ENCODE measurements at places on chromosomes 3 and 15. TPM values are rescaled to one million over a fixed set of nuclear protein-coding genes. Genes with fewer than 3 reads are reported as not detected.
A peak's percentile ranks its signal among the peaks of the same experiment; 100 is the strongest.

- DNase-seq: no peak
These were observed 88.9 kb upstream of the THBS1 start for GRCh38 chr15:39491886-39492490.

GRCh38 chr3:59563966-59564365 is 514.1 kb upstream of the CFAP20DC start:
- DNase-seq: peak; percentile 60

DNA sequence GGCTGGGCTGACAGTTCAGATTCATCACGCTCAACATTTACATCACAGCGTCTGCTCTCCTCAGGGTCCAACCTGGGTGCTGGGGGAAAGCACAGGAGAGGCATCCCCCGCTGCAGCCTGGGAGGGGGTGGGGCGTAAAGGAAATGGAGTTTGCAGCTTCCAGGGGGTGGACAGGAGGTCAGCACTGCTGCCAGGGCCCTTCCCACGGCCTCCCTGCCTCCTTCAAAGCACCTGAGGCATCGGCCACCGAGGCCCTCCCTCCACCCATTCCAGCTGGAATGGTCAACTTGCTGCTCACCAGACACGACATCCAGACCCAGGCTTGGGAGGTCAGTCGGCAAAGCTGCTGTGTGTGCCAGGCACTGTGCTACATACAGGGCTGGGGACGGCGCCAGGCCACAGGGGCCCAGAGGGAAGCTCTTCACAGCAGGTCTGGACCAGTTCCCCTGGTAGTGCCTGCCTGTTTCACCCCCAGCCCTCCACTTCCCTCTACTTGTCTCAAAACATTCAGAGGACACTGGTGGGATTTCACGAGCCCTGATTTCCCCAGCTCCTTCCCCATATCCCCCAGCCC is 120.7 kb downstream of the ANP32A start:
- no peak for DNase-seq

- DNase-seq: no peak
These were observed 1.1 kb downstream of the TBC1D2B start for GRCh38 chr15:78076231-78077052.

GRCh38 chr3:8856071-8856470 is 86.7 kb upstream of the OXTR start:
- DNase-seq: no peak

Gene WDR93
- total RNA-seq: 0.48 TPM

DNA sequence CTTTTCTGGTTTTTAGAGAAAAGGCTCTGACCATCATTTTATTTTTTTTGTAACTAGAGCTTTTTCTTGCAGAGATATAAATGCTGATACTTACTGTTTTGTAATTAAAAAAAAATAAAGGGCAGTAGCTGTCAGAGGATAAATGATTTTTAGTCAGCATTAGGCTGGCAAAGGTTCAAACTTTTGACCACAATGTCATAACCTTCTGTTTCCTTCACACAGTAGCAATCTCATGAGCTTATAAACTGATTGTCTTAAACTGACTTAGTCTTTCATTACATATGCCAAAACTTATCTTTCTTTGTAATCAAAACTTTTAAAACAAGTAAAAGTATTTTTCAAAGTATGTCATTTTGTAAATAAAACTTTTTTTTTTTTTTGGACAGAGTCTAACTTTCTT is 841.9 kb downstream of the OTOL1 start:
- peak; percentile 6 for DNase-seq

DNA sequence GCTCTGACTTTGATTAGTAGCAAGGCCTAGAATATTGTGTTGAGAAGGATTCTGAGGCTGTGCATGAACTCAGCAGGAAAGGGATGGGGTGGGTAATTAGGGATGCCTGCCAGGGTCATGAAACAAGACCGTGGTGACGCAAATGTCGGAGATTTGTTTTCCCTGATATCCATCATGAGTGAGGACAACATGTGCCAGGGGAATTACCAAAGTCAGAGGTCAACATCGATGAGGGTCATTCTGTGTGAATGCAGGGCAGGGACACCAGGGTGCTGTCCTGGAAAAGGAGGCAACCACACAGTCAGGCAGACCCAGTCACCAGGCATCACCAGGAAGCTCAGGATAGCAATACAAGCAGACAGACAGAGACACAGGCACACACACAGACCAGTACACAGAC is 52.2 kb downstream of the SLCO2A1 start:
- no peak for DNase-seq

- DNase-seq: no peak
These were observed 129.6 kb downstream of the GADL1 start for GRCh38 chr3:30764891-30765290.

DNA sequence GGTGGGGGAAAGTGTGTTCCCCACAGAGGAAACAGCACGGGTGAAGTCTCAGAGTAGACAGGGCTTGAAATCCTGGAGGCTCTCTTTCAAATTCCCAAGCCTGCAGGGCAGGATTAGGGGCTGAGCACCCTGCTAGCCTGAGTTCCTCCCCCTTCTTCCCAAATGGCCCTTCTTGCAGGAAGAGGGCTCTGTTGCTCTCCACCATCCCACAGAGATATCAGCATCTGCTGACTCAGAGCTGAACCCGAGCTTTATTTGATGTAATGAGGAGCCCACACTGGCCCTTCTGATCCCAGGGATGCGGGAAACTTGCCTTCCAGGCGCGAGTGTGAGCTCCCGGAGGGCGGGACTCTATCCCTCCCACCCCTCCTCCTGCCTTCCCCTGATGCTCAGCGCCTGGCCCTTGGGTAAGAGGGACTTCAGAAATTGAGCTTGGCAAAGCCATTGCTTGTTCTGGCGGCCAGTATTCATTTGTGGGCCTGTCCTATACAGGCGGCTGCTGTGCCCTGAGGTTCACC is 1.4 kb upstream of the STRA6 start:
- DNase-seq: peak; percentile 98

DNA sequence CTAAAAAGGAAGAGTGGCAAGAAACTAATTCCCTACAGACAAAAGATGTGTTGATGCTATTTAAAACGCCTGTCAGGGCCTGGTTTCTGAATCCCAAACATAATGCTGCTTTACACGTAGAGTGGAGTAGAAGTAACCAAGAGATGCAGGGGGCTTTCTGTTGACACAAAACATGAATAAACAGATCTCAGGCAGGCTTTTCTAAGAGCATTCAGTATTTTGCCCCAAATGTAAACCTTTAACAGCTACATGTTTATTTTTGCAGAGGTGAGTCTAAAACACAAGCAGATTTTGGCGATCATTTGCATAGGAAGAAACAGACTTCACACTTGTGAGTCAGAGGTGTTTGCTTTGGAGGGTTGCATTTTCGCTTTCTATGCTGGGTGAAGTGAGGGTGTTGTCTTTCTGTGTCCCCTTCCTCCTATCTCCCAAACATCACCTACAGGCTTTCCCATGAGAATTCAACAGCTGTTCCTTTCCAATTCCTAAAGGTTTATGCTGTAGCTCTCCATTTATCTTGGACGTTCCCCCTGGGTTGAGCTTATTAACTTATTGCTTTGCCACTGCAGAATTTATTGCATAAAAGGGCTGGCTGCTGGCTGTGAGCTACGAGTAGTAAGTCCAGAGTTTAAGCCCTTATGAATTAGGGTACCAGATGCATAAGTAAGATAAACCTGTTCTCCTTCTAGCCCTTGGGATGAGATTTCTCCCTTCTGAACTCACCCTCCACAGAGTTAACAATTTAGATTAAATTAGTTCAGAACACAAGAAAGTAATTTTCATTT is 156.7 kb downstream of the DIPK2A start:
- no peak for DNase-seq

GRCh38 chr15:90266485-90266884 is 1.0 kb downstream of the NGRN start:
- no peak for DNase-seq

Gene WDR76
- total RNA-seq: 58.3 TPM

DNA sequence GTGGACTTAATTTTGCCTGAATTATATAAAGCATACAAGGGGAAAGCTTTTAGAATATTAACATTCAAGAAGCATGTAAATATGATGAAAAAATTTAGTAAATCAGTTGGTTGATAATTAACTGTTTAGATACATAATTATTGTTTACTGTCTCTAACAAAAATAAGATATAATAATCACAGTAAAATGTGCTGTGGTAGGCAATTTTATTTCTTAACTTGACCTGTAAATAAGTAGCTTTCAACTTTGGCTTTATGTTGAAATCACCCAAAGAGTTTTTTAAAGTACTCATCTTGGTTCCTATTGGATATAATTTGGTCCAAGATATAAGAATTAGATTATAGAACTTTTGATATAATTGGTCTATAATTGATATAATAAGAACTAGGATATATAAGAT is 1374.5 kb downstream of the NSUN3 start:
- DNase-seq: no peak

Gene CCK
- total RNA-seq: 7.7 TPM

Gene APPL1
- 57.7 TPM for total RNA-seq

DNA sequence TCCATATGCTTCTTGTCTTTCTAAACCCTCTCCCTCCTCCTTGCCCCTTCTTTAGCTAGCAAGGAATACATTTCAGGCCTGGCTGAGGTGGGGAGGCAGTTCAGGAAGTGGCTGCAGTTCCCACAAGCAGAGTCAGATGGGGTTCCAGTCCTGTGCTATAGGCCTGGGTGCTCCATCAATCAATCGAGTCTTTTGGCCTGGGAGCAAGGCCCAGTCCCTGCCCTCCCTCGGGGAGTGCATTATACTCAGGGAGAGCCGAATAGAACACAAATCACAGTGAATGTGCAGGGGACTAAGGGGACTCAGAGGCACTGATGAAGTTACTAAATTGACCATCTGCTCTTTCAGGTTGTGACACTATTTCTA is 58.0 kb upstream of the HERC1 start:
- DNase-seq: no peak

GRCh38 chr3:110886222-110886893 is 185.3 kb upstream of the NECTIN3 start:
- no peak for DNase-seq

Gene GPR176
- 50.8 TPM for total RNA-seq

DNA sequence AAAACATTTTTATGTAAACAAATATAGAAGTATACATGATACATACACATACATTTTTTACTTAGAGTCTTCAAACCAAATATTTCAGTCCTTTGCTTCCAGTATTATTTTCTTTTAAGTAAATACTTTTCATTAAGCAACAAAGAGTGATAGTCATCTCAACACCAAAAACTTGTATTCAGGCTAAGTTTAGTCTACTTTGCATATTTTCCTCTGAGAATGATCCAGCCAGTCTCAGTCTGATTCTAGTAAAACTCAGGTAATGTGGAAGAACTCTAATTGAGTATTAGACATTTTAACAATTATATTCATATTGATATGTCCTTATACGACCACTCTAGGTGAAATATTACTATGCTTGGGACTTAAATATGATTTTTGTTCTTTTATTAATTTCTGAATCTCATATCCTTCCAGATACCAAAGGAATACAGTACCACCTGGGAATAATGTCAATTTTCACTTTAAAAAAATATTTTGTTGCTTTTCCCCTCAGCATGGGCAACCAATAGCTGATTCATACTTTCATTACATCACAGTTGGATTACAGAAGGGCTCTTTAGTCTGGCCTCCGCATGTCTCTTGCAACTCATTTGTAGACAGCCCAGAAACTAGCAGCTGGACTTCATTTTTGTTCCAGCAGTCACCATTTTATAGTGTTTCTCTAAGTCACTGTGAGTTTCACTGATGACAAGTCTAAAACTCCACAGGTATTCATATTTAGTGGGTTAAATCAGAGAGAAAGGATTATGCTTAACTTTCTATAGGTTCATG is 390.4 kb downstream of the ZBTB20 start:
- peak; percentile 18 for DNase-seq

DNA sequence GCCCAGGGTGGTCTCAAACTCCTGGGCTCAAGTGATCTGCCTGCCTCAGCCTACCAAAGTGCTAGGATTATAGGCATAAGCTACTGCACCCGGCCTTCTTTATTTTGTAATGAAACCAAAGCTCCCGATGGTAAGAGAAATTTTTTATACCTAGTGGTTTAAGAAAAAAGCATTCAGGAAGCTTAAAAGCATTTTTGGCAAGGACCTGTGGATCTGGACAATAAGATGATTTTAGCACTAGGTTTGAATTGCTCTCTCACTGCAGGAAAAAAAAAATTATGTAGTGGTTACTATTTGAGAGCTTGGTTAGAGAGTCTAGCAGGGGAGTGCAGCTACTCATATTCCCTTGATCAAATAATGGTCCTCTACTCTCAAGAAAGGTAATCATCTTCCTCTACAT is 64.9 kb upstream of the PIK3R4 start:
- no peak for DNase-seq

DNA sequence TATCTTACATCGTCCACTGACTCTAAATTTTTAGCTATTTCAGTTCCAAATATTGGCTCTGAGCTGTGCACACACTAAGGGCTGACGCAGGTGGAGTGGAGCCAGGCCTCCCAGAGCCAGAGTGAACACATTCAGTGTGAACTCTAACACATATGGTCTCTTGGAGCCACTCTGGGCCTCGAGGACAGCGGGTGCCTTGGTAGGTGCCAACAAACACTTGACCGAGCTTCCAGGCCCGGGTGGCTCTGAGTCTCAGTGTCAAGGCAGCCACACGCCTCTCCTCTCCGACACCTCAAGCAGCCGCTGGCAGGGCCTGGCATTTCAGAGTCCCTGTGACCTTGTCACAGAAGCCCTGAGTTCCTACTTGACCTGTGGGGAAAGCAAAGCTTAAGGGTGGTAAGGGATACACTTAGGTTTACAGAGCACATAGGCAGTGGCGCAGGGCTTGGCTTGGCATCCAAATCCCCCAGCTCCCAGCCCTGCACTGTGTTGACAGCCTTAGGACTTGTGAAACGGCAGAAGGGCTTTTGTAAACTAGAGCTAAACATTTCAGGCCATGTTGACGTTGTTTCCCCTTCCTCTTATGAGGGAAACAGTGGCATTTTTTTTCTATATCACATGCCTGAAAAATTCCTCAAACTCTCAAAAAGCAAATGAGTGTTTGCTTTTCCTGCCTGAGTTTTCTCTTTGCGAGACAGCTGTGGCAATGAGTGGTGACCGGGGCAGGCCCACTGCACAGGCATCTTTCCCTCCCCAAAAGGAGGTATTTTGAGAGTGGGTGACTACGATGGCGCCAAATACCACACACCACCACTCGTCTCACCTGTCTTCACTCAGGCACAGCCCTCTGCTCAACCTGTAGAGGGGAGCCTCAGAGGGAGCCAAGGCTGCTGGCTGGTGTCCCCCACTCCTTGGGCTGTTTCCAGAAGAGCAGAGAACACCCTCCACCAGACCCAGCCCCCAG is 60.8 kb downstream of the DAPK2 start:
- no peak for DNase-seq

GRCh38 chr3:126003447-126004190 is 34.6 kb downstream of the ROPN1B start:
- no peak for DNase-seq

Gene LNP1
- 10.0 TPM for total RNA-seq

DNA sequence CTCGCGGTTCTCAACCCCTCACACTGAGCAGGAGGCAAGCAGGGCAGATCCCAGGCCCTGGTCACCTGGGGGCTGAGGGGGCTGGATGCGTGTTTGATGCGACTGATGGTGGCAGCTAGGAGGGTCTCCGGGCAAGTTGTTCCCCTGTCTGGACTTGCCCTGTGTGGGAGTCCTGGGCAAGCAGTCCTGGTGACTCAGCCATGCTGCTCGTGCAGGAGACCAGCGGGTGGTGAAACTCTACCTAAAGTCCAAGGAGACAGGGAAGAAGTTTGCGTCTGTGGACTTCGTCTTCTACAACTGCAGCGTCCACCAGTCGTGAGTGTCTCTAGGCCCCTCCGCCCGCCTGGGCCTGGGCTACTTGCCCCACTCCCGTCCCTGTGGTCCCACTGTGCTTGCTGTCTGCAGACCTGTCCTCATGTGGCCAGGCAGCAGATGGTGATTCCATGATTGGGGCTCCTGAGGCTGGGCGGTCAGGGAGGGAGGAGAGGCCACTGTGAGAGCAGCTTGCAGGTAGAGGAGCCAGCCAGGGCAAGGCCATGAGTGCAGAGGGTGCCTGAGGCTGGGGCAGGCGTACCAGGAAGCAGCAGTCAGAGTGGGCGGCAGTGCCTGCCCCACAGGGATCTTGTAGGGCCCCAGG is 23.1 kb downstream of the PLXNA1 start:
- no peak for DNase-seq

Data from RPMI7951 (cell line).